CD4-positive, alpha-beta T cell treated with Interleukin-12 subunit alpha and Interleukin-12 subunit beta, for 1 hour (primary cell): ENCODE measurements at places on chromosomes 4 and X.

GRCh38 chr4:42638993-42639392 is 17.9 kb downstream of the ATP8A1 start:
- no peak for DNase-seq

DNA sequence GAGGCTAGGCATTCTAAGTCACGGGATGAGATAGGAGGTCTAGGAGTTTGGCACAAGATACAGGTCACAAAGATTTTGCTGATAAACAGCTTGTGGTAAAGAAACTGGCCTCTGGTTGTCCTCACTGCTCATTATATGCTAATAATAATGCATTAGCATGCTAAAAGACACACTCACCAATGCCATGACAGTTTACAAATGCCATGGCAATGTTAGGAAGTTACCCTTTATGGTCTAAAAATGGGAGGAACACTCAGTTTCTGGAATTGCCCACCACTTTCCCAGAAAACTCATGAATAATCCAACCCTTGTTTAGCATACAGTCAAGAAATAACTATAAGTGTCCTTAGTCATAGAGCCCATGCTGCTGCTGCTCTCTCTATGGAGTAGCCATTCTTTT is 286.9 kb downstream of the ZNF674 start:
- no peak for DNase-seq

GRCh38 chrX:53398216-53398615 is 24.2 kb downstream of the SMC1A start:
- DNase-seq, result no peak

- DNase-seq, result no peak
Measured at GRCh38 chr4:1206299-1207156, 34.1 kb upstream of the SPON2 start.

- no peak for DNase-seq
Measured at GRCh38 chr4:111919639-111920038, 225.6 kb upstream of the FAM241A start.

DNA sequence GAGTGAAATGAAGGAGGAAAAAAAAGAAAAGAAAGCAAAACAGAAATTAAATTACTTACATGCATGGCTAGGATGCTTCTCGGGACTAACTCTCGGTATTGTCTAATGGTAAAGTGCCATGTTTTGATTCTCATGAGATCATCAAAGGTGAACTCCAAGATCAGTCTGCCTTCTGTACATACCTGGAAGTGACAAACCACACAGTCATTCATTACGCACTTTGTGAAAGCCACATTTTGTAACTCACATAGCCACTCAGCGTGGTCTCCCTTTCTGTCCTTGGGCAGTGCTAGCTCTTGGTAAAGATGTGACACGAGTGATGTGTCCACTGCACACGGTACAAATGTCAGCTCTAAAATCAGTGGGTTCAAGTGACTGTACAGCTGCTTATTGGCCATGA is 309.8 kb downstream of the LDB2 start:
- DNase-seq, result no peak

DNA sequence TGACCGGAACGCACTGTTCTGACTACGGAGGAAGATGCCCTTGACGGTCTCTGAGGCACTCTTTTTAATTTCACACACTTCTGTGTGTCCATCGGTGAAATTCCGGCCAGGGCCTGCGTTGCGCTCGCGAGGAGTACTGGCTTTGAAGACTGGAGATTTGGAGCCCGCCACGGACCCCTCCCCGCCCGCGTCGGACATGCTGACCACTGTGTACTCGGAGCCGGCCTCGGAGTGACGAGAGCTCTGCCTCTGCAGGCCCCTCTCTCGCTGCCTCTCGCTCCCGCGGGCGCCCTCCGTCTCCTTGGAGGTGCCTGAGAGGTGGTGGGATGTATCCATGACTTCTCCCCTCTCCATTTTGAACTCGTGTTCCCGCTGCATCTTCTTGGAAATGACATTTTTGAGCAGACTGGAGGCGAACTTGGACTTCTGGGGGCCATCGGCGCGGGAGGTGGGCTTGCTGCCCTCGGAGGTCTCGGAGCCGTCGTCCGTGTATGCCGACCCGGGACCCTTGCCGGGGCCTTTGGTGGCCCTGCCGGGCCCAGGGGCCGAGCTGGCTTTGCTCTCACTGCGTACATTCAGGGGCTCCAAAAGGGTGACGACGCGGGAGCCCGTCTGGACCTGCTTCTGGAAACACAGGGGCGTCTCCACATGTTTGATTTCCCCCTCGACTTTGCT is 5.7 kb downstream of the C4orf54 start:
- no peak for DNase-seq

- DNase-seq, result no peak
Measured at GRCh38 chrX:110053453-110053852, 50.5 kb downstream of the TMEM164 start.

DNA sequence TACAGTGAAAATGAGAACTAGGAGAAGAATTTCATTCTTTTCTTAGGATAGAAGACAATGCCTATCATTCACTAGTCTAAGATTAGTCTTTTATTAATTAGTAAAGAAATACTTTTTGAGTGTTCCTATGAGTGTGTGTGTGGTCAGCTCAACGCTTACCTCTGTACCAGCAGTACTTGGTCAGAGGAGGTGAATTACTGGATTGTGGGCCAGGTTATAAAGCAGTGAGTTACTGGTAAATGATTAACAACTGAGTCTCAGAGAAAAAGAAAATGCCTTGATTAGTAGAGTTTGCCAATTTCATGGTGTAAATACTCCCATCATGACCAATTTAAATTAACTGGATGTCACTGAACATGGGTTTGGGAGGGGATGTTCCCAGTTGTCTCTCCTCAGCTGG is 444.6 kb downstream of the STIM2 start:
- no peak for DNase-seq

DNA sequence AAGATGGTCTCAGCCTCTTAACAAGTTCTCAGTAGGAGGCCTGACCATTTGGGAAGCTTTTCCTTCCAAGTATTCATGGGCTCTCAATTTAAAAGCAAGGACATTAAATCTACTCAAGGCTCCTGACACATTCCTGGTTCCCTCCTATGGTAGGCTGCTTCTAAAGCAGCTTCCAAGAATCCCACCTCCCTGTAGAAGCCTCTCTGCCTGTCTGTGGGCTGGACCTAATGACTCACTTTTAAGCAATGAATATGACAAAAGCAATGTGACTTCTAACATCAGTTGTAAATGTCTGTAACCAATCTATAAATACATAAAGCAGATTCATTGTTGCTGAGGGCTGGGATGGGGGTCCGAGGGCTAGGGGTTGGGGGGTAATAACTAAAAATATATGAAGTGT is 99.5 kb upstream of the FAM9B start:
- DNase-seq, result no peak

- DNase-seq, result no peak
Measured at GRCh38 chrX:17160975-17161374, 214.0 kb upstream of the NHS start.

DNA sequence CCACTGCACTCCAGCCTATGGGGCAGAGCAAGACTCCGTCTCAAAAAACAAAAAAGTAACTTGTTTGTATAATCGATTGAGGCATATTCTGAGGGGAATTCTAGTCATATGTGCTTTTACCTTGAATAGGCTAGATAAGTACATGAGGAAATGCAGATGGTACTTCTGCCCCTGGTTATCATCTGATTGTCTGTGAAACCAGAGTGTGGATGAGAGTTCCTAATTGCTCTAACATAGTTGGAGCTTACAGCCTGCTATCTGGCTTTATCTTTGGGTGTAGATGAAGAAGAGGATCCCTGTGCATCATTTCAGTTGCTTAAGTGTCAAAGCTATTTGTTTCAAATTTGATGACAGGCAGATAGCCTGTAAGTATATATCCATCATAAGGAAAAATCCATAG is 205.1 kb downstream of the RAPGEF2 start:
- no peak for DNase-seq

- DNase-seq, result no peak
Measured at GRCh38 chr4:70902577-70903290, 565 bp downstream of the MOB1B start.

- no peak for DNase-seq
Measured at GRCh38 chr4:47837908-47838294, at the start of gene CORIN. Gene CORIN, minus strand, starts transcription at chr4:47838067. Its CDS starts 118 bp downstream, at chr4:47837949.

- no peak for DNase-seq
Measured at GRCh38 chr4:152590179-152591031, 54.5 kb upstream of the FBXW7 start.

DNA sequence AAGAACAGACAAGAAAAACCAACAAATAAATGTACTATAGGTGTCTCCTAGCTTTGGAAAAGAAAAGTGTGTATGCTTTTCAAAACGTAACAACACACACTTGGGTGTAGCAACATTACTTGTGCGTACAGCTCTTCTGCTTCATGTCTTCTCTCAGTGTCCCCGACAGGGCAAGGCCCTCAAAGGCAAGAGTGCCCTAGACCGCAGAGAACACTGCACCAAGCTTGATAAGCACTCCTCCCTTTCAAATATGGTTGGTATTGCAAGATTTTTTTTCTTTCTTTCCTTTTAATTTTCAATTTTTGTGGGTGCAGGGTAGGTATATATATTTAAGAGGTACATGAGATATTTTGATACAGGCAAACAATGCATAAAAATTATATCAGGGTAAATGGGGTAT is 106.8 kb downstream of the EIF4E start:
- no peak for DNase-seq

GRCh38 chr4:48346594-48346993 is 5.3 kb downstream of the SLAIN2 start:
- no peak for DNase-seq

- peak; percentile 22 for DNase-seq
Measured at GRCh38 chr4:117447925-117448324, 362.5 kb upstream of the TRAM1L1 start.
